ENCODE measurements at places on chromosomes 6 and 20.

DNA sequence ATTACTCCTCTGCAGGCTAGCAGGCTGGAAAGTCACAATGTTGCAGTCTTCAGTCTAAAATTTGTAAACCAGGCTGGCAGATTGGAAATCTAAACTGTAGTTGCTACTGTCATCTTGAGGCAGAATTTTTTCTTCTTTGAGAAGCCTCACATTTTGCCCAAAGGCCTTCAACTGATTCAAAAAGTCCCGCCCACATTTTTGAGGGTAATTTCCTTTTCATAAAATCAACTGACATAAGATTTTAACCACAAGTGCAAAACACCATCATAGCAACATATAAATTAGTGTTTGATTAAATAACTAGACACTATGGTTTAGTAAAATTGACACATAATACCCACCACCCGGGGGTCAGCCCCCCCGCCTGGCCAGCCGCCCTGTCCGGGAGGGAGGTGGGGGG, 28.4 kb downstream of the HLA-C start:
- DNase-seq, result no peak

GRCh38 chr6:18451756-18452155, 64.6 kb downstream of the RNF144B start:
- DNase-seq, result no peak

- peak; percentile 30 for DNase-seq
Measured at GRCh38 chr6:112180095-112180820, 74.1 kb downstream of the LAMA4 start.

- peak; percentile 20 for DNase-seq
Measured at GRCh38 chr6:74087899-74088298, 391.9 kb downstream of the CD109 start.

DNA sequence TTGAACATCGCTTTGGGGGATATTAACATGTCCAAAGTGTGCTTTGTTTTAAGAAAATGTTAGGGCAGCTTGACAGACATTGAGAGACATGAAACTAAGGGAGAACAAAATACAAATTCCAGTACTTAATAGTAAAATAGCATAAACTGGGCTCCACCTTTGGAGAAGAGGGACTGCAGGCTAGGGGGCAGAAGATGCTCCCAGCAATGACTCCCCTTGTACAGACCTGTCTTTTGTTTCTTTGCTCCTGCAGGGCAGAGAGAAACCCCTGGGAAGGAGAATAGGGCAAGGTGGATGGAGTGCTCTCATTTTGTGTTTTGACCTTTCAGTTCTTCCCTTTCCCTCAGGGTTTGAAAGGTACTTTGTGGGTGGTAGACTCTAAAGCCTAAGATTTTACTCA, 115.6 kb upstream of the PLCB4 start:
- DNase-seq, result no peak

DNA sequence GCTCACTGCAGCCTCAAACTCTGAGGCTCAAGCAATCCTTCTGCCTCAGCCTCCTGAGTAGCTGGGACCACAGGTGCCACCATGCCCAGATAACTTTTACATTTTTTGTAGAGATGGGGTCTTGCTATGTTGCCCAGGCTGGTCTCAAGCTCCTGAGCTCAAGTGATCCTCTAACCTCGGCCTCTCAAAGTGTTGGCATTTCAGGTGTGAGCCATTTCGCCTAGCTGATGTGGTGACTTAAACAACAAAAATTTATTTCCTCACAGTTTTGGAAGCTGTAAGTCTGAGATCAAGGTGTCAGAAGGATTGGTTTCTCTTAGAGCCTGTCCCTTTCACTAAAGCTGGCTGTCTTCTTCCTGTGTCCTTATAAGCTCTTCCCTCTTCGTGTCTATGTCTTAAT, 15.0 kb upstream of the JARID2 start:
- no peak for DNase-seq

Measured in AG08396 (cell line).